ENCODE measurements at places on chromosomes 1 and 21.

GRCh38 chr1:68196676-68197075 is 35.6 kb downstream of the WLS start:
- DNase-seq: no peak

DNA sequence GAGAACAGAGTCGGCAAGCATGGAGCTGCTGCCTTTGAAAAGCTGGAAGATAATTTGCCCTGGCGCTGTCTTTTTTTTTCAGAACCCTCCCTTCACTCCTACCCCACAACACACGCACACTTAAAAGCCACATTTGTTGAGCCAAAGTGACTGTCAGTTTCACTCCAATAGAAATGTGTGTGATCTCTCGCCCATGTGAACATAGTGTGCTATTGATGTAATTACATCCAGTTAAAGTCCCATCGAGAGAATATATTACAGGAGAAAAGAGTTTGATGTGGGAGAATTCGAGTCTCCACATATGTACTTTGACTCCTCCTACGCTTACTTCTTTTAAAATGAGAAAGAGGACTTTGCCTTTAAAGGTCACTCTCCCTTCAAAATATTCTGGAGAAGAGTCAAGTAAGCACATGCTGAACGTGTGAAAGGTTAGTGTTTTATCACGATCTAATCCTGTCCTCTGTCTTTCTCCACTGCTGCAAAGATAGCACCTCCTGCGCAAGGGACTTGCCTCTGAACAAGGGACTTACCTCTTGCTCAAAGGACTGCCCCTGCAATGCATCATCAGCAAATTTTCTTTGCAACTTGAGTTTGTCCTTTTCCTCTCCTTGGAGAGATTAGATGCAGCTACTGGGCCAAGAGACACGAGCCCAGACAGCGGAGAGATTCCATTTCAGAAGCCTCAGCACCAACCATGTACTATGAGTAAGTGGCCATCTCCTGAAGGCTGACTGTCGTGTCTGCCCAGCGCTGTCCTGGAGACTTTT is 613.9 kb downstream of the PTPRU start:
- DNase-seq: no peak

DNA sequence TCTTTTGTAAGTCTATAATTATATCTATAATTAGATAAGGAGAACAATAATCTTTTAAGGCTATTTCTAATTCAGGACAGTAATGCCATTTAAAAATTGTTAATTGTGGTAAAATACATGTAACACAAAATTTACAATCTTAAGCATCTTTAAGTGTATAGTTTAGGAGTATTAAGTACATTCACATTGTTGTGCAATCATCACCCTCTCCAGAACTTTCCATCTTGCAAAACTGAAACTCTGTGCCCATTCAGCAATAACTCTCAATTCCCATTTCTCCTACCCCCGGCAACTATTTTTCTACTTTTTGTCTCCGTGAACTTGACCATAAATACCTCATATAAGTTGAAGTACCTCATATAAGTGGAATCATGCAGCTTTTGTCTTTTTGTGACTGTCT is 93.9 kb upstream of the KCNA3 start:
- no peak for DNase-seq

DNA sequence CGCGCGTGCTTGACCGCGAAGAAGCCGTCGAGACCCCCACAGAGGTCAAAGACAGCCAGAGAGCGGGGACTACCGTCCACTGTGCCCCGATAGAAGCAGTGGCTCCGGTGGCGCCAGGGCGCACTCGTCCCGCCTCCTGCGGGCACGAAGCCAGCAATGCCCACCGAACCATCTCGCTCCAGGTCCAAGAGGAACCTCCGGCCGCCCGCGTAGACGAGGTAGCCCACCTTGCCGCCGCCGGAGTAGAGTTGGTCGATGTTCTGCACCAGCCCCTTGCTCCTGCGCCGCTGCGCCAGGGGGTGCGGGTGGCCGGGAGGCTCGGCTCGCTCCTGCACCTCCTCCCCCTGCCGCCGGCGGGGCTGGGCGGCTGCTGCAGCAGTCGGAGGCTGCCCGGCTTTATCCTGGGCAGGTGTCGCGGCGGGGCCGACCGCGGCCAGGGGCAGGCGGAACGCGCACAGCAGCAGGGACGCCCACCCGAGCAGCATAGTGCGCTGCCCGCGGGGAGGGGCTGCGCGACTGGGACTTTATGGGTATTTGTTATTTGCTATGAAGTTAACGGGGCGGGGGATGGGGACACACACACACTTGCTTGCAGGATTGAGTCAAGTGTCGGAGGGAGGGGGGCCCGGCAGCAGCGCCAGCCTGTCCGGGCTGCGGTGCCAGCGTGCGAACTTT is 844 bp downstream of the ADAMTS5 start:
- DNase-seq: no peak

- DNase-seq: no peak
Observed at GRCh38 chr21:15870819-15871218, 141.0 kb downstream of the USP25 start.

DNA sequence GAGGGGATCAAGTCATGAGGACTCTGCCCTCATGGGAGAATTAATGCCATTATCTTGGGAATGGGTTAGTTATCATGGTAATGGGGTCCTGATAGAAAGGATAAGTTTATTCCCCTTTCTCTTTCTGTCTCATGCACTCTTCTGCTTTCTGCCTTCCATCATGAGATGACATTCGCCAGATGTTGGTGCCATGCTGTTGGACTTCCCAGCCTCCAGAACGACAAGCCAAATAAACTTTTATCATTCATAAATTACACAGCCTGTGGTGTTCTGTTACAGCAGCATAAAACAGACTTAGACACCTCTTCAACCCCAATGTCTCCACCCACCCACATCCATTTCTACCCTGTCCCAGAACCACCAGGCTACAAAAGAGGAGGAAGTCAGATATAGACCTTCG is 11.9 kb upstream of the IGFN1 start:
- DNase-seq: no peak

Data from epithelial cell of prostate (primary cell).